Stimulated activated CD4-positive, alpha-beta T cell treated with anti-CD3 and anti-CD28 coated beads, Interleukin-15, amount 100 ng/mL, for 1 hour (primary cell): ENCODE measurements at places on chromosomes 2 and 18.
A peak's percentile ranks its signal among the peaks of the same experiment; 100 is the strongest.

GRCh38 chr2:179170901-179171300, 93.7 kb downstream of the SESTD1 start:
- no peak for DNase-seq

DNA sequence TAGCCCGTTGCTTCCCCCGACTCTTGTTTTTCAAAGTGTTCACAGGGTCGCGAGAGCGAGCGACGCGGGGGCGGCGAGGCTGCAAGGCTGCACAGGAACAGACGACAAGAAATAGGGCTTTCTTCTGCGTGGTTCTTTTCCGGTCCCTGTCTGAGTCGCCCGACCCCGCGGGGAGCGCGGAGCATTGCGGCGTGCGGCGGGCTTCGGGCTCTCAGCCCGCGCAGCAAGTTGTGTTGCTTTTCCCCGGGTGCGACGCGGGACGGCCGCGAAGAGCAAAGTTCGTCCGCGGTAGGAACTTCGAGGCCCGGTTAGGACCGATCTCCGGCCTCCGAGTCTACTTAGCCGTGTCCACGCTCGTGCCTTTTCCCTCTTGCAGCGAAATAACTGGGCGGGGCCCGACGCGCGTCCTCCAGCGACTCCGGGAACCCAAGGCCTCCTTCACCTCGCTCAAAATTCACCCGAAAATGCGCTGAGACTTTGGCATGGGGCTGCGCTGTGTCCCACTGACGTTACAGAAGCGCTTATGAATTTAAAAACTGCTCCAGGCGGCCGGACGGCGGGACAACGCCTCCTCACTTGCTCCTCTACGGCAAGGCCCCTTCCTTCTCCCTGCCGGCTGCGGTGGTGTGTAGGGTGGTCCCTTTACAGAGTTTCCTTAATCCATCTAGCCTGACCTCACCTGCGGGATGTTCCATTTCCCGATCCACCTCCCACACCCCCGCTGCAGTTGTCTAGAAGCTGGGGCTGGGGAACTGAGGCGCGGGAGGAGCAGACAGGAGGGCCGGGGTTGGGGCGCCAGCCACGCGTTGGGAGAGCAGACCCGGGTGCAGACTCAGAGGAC, 1.5 kb upstream of the BCL2L11 start:
- no peak for DNase-seq

DNA sequence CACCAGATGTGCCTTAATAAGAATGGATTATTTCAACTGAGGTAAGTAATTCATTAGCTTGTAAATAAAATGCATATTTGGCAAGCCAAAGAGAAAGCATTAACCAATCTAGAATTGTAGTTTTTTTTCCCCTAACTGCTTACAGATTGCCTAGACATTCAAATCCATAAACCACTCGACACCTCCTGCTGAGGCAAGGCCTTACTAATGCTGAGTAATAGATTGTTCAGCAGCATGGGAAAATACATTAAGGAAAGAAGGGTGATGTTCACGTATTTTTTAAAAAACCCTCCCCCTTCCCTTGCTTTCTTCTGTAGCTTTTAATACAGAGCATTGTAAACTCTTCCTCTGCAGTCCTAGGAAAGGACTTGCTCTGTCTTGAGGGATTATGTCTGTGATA, 17.0 kb upstream of the LINC00305 start:
- no peak for DNase-seq

DNA sequence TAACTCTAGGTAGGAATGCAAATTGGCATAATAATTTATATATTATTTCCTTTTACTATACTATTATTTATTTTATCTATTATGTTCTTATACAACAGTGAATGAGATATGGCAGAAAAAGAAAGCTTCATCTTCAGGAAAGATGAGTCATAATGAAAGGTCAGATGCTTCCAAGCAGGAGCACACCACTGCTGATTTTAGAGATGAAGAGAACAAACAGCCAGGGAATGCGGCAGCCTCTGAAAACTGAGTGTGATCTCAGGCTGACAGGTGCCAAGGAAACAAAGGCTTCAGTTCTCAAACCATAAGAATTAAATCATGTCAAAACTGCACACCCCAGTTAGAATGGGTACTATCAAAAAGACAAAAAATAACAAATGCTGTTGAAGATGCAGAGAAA, 149.0 kb downstream of the CCDC178 start:
- DNase-seq, result no peak

DNA sequence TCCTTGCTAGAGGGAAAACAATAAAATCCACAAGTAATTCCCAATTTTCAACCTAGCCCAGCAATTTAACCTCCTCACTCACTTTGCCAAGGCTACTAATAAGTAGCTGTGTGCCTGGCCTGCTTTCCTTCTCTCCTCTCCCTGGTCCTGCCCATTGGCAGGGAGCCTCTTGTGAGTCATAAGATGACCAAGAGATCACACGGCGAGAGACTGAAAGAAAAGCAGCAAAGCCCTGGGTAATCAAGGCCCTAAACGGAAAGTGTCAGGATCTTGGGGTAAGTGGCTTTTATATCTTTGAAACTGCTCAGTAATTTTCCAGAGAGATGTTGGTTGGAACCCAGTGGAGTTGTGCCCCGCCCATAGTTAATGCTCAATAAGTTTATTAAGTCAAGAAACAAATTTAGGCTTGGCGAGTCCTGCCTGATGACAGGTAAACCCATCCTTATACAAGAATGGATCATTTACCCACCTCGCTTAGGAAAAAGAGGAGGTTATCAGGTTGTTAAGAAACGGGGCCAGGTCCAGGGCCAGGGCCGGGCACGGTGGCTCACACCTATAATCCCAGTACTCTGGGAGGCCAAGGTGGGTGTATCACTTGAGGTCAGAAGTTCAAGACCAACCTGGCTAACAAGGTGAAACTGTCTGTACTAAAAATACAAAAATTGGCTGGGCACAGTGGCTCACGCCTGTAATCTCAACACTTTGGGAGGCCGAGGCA, 10.0 kb upstream of the ADAM17 start:
- no peak for DNase-seq

GRCh38 chr2:231932711-231932970, 6.4 kb upstream of the NPPC start:
- DNase-seq, result no peak

DNA sequence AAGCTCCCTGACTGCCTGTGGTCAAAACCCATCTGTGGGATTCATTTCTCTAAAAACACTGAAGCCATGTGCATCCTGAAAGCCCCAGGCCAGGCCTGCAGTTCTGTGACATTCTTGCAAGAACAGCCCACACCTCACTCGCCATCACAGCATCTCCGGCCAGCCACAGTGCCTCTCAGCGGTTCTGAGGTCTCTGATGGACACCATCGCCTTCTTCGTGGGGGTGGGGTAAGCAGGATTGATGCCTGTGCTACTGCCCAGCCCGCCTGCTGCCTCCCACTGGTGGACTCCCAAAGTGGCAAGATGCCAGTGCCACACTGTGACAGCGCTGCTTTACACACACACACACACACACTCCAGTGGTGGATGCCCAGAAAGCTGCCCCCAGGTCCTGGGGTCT, 5.2 kb upstream of the PRLH start:
- no peak for DNase-seq

DNA sequence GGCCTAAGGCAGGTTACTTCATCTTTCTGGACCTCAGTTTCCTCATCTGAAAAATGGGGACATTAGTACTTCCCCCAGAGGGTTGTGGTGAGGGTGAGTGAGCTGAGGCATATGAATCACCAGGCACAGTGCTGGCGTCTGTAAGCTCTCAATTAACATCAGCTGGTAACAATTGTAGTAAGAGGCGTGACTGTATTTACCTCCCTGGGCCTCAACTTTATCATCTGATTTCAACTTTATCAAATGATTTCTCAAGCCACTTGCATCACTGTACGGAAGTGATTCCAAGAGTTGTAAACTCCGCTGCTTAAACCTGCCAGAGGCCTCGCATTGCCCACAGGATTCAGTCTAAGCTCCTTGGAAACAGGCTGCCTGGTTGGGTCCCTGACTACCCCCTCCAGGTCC, 53.6 kb upstream of the PKDCC start:
- DNase-seq, result no peak

GRCh38 chr2:75186821-75187220, 12.5 kb downstream of the TACR1 start:
- DNase-seq, result no peak

DNA sequence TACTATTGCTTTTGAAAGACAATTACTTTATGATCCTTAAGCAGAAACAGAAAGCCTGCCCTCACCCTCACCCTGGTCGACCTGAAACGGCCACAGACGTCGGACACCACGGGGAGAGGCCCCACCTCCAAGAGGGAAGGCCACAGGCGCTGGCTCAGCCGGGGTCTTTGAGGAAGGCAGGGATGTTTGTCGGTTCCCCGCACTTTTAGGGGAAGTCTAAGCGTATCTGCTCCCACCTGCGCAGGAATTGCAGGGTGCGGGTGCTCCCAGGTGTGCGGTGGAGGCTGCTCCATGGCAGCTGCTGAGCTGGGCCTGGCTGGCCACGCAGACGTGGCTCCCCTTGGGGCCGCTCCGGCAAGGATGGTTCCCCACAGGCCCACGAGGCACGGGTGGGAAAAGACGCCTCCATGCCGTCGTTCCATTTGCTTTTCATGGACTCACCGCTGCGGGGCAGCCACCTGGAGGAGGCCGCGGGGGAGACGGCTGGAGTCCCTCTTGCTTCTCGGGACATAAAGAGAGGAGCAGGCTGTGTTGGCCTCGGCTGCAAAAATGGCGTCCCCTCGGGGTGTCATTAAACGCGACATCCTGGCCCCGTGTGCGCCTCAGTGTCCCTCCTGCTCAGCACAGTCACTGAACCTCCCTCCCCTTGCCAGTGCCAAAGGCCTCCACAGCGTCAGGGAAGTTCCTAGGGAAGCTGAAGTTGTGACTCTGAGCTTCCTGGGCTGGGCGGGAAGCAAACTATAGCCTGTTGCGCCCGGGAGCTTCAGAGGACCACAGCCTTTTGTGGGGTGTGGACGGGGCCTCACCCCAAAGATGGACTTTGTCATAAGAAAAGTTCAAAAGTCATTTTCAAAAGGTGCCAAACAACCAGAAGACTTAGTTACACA, 63.4 kb downstream of the NFATC1 start:
- DNase-seq, result no peak

GRCh38 chr18:48940854-48941611, 9.7 kb downstream of the SMAD7 start:
- peak; percentile 70 for DNase-seq

GRCh38 chr18:67995769-67996168, 479.2 kb upstream of the DSEL start:
- DNase-seq, result no peak
